Body of pancreas (tissue), 4 donors: ENCODE measurements at places on chromosomes 1 and 21. TPM values are rescaled to one million over a fixed set of nuclear protein-coding genes. Genes with fewer than 3 reads are reported as not detected.

GRCh38 chr1:59549066-59549837, 252.4 kb downstream of the FGGY start:
- no peak for DNase-seq

LY9 gene
- 1.6 TPM for total RNA-seq

DRAM2 gene
- total RNA-seq: 27.5 TPM

DNA sequence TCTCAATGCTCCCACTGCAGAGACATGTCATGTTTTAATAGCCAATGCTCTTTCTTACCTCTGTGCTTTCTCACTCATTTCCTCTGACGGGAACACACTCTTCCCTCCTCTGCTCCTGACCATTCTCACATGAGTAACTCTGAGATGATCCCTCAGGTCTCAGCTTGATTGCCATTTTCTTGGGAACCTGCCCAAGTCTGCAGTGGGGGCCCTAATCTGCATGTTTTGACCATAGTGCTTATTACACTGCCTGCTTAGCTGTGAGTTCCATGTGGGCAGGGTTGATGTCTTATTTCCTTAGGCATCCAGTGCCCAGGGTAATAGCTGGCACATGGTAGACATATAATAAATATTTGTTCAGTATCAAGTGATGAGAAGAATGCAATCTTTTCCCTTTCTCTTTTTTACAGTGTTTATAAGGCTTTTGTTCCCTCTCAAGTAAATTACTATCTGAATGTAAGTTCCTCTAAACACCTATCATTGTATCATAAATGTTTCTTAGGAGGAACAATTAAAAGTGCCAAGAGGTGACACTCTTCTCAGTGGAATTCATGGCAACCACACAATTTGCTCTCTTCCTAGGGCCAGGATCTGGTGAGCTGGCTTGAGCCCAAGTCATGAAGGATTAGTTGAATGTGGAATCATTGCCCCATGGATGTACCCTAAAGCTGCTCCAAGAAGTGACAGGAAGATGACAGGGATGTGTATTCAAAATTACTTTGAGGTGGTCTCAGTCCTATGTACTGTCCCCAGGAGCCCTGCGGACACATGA, 485.4 kb upstream of the USP24 start:
- DNase-seq: no peak

RAB25 gene
- 31.3 TPM for total RNA-seq

- no peak for DNase-seq
Measured at GRCh38 chr1:193094112-193094511, 11.1 kb downstream of the GLRX2 start.

GRCh38 chr1:59732214-59732955, 82.4 kb upstream of the HOOK1 start:
- no peak for DNase-seq

DNA sequence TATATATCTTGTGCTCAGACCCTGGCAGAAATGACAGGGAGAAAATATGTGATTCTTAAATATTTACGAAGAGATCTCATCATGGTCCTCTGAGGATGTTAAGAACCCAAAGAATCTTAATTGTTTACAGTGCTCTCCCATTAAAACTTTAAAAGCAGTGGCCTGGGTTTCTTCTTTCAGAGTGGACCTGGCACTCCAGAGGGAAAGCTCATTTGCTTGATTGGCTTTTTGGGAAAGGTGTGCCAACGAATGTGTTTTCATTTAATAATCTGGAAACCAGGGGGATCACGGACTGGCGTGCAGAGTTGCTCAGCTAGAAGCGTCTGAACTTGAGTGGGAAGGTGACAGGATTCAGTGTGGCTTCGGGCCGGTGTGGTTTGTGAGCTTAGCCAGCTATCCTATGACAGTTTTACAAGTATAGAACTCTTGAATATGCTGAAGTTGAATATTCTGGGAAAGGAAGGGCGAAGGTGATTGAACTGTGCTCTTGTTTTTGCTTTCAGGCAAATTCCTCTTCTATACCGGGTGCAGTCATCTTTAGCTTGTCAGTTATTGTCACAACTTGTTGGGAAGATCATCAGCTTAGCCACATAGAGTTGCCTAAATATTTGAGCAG, 154.8 kb downstream of the C1orf21 start:
- DNase-seq: no peak

ZNF281 gene
- 7.9 TPM for total RNA-seq

DNA sequence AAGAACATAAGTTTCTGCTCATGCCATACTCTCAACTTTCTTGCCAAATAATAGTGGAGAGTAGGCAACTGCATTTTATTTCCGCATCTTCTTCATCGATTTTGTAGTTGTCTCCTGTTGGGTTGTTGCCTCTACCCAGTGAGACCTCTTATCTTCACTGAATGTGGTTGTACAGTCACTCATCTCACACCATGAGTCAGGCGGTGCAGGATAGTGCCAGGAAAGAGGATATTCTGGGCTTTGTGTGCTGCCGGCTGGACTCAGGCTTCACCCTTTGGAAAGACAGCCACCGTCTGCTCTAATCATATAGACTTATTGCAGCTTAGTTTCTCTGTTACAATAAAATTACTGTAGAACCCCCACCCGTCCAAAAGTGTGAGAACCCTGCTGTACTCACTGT, 154.3 kb upstream of the USP24 start:
- no peak for DNase-seq

PBX1 gene
- 111 TPM for total RNA-seq

DNA sequence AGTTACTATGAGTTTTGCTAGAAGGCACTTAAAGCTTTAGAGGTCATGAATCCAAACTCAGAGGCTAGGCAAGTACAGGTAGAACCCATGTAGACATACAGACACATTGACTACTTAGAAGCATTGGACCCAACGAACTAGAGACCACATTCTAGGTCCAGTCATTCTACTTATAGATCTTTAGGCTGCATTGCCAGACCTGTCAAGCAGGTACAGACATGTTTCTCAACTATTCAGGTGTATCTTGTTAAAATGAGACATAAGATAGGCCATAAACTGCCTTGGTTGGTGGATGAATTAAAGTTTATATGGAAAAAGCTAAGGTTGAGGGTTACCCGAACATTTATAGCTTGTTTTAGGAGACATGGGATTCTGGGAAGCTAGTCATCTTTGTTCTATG, 6.5 kb downstream of the ZP4 start:
- no peak for DNase-seq
